ENCODE measurements at places on chromosomes 12 and 14.

DNA sequence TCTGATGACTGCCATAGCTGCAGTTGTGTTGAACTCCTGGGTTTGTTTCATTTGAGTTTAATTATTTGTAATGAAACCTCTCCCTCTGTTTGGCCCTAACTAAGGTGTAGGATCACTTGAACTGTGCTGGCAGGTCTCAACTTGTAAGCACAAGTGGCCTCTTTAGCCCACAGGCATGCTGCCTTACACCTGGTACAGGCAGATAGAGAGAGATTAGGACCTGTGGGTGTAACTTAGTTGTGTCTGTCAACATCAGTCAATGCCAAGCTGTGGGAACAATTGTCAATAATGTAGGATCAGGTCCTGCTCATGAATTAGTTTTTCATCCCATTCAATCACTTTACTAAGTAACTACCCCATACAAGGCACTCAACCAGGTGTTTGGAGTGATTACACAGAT, 263.0 kb upstream of the G2E3 start:
- DNase-seq = no peak

GRCh38 chr14:72742118-72742837, 151.6 kb downstream of the DPF3 start:
- DNase-seq = peak; percentile 68

DNA sequence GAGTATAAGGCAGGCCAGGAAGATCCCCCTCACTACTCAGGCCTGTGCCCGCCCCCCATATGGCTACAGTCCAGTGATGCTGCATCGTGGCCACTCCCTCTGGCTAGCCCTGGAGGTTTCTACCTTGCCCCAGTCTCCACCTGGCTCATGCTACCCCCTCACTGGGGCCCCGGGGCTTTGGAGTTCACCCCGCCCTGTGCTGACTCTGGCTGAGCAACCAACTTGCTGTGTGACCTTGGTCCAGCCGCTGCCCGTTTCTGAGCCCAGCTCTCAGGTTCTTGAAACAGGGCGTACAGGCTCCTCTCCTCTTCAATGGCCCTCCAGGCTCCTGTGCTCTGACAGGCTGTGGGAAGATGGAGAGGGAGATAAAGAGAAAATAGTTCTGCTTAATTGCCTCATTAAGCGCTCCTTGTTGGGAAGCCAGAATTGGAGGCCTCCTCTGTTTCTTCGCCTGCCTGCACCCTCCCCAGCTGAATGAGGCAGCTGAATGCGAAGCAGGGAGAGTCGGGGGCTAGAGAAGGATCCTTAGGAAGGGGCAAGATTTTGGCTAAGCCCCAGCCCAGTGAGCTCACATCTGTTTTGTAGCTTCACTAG, 138.2 kb upstream of the NCOR2 start:
- DNase-seq = peak; percentile 56

DNA sequence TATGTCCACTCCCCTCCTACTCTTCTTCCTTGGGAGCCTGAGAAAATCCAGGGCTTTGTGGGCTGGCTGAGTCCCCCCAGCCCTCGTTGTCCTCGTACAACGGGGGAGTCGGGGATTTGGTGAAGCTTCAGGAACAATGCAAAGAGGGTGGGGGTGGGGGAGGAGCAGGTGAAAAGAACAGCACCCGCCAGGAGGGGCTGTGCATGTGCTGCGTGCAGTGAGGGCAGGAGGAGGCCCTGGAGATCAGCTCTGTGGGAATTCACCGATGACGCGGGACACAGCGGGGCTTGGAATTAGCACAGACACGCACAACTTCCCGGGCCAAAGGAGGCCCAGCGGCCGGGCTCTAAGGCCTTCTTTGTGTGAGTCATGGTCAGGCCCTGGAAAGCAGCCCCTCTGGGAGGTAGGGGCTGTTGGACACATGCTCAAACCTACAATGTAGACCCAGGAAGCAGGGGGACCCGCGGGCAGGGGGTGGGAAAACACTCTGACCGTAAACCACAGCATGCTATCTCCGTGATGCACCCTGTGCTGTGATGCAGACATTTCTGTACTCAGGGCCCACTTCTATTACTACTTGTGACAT, 32.8 kb downstream of the RBM19 start:
- DNase-seq = peak; percentile 74

DNA sequence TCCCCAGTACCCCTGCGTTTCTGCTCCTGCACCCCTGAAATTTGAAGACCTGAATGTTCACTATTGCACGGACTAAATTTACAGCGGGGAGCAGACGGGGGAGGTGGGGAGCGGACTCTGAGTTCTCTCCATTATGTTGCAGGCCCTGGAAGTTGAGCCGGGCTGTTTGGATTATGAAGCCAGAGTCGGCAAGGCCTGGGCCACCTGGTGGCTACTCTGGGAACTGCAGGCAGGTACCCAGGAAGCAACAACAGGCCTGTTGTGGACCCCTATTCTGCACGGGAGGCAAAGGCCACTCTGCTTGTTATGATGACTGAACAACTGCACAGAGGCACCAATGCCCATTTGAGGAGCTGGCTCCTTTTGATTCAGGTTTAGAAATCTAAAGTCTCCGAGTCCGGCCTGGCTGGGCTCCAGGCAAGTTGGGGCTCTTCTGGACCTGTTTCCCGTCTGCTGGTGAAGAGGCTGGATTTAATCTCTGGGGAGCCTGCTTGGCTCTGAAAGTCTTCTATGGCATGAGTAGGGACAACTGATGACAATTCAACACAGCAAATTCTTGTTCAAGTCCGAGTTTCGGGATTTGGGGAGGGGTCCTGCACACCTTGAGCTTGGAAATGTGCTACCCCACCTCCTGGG, 34.1 kb upstream of the FAM181A start:
- DNase-seq = peak; percentile 87

DNA sequence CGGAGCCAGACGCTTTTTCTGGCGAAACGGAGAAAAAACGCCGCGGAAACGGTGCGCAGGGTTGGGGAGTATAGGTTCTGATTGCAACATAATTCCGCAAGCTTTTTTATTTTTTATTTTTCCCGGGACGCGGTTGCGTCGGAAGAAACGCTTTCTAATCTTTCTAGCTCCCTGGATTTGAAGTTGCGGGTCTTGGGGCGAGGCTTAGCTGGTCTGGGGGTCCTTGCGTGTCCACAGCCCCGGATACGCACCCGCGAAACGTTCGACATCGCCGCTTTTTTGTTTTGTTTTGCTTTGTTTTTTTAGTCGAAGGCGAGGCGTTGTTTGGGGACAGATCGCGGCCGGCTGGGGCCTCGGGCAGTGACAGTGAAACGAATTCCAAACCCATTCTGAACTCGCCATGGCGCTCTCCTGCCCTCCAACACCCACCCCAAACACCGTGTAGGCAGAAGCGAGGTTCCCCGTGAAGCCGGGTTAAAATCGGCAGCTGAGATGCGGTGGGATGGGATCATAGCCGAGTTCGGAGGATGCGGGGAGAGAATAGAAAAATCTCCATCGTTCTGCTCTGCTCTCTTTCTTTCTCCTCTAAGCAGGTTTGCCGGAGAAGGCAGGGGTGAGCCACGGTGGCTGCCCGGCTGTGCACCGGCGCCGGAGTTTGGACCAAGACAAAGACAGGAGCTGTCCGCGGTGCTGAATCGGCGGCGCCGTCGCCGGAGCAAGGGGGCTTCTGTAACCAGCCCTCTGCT, 8.1 kb upstream of the LHX5 start:
- peak; percentile 90 for DNase-seq

DNA sequence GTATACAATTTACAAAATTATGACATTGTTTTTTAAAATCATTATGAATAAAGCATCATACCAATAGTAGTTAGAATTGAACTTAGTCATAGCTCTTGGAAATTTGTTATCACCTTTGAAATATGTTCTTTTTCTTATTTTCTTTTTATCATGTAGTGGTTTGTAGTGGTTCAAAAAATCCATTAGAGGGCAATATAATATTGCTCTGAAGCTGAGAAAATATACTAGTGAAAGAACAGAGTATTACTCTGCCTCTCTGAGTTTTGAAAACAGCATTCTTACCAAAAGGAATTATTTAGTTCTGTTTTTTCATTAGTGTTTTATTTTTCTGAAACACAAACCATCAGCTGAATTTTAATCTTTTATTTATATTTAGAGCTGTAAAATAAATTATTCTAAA, 76.2 kb downstream of the PDZRN4 start:
- no peak for DNase-seq

- no peak for DNase-seq
Measured at GRCh38 chr14:105433161-105433605, 13.6 kb downstream of the MTA1 start.

- no peak for DNase-seq
Measured at GRCh38 chr14:22800346-22800745, 14.9 kb downstream of the SLC7A7 start.

DNA sequence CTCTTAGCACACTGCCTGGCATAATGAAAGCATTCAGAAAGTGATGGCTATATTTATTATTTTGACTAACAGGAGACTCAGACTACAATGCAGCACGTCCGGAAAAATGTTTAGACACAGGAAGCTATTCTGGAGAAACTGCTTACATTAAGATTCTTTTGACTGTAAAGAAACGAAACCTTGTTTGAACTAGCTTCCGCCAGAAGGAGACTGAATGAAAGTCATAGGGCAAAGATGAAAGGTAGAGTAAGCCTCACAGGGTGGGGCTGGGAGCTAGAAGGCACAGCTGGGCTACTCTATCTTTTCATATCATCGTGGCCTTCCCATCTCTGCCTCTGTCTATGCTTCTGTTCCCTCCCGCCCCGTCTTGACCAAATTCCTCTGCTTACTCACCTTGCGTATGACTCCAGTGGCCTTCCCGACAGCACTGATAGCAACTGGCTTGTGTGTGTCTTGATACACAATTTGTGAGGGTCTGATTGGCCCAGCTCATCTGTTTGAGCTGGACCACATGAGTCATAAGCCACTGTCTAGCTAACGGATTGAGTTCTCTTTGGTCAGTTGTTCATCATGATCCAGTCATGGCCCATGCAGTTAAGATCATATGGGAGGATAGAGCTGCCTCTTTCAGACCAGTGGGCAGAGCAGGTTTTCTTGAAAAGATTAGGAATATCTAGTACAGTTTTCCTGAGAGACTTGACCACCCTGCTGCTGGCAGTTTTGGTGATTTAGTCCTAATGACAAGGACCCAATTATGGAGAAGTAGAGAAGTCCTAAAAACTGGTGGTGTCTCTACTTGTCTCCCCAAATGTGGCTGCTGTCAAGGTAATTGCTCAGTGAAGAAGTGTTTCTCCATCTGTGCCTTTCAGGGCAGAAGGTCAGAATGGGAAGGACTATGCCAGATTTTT, 151.5 kb upstream of the SLC38A2 start:
- DNase-seq = no peak

DNA sequence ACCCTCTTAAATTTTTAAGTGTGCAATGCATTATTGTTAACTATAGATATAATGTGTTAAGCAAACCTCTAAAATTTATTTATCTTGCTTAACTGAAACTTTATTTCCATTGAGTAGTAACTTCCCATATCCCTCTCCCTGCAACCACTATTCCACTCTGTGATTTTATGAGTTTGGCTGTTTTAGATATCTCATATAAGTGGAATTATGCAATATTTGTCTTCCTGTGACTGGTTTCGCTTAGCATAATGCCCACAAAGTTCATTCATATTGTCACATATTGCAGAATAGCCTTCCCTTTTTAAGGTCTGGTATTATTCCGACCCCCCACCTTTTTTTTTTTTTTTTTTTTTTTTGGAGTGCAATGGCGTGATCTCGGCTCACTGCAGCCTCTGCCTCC, 247.6 kb downstream of the EMP1 start:
- DNase-seq = no peak

GRCh38 chr12:123474485-123475245, 16.7 kb downstream of the SNRNP35 start:
- DNase-seq = no peak

DNA sequence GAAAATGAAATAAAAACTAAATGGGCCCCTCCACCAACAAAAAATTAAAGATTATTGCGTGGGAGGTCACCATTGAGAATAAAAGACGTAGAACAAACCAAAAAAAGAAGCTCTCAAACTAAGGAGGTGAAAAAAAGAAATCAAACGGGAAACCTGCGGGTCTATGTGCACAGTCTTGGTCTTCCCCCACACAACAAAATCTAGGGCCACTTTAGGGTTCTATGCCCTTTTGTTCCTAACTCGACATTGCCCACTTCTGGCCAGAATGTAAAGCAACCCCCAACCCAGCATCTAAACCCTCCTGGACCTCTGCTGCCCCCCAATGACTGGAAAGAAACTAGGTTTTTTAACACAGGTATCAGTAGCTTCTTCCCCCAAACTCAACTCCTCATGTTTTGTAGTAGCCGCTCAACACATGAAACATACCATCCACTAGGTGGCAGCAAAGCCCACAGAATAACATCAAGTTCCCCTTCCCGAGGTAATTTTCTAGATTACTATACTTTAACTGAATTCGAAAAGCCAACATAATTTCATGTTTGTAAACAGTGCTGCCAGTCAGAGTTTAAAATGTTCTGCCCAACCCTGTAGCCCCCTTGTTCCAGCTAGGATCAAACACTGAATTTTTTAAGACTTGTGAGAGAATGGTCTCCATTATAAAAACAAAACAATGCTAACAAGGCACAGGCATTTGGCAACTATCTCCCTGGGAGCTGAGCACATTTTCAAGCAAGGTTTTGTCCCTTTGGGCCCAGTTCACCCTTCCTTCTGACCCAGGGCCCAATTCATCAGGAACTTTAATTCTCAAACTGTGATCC, 18.7 kb downstream of the DAD1 start:
- DNase-seq = peak; percentile 68

DNA sequence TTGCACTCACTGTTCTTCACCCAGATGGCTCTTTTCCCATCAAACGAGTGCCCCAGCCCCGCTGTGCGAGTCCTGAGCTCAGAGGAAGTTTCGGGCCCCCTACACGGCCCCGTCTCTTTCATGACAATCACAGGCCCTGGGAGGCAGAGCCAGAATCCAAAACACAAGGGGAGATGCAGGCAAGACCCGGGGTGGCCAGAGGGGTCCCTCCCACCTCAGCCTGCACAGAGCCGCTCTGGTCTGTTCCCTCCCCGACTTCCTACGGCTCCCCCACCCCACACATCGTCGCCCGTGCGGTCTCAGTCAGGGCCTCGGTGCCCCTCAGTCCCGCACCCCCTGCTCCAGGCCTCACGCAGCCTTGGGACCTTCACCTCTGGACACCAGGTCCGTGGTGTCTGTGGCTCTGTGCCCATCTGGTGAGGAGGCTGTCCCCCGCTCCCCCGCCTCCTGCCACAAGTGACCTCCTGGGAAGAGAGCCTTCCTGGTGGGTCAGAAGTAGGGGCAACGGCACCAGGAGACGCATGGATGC, 8.9 kb downstream of the GPR132 start:
- no peak for DNase-seq
